ENCODE measurements at places on chromosomes 4 and X.

DNA sequence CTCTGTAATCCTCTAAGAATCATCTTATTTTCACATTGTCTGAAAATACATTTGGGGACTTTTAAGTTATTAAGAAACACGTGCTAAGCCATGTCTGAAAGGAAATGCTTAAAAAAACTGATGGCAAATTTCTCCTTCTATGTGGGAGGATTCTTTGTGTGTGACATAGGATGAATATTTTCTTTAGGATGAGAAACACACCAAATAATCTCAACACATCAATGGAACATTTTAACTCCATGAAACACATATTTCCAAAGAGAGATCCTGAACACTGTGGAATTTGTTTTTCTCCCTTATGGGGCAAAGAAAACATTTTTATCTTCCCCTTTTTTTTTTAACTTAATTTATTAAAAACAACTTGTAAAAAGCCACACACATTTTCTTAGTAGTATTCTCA lies 153.8 kb upstream of the ANKRD50 start:
- peak; percentile 23 for DNase-seq

GRCh38 chrX:131045726-131046125 lies 12.4 kb upstream of the ARHGAP36 start:
- no peak for DNase-seq

DNA sequence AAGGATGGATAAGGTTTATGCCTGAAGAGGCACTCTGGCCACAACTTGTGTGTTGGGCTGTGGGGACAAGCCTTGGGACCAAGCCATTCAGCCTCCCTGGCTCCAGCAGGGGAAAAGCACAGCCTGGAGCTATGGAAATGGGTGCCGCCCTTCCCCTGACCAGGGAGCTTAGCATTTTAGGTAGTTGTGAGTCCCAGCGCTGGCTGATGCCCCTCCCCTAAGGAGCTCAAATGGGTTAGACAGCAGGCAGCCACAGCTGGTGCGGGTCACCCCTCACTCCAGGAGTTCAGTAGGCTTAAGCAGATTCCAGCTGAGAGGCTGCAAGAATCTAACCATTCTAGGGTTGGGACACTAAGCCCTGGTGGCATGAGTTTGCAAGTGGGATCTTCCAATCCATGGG lies 172.9 kb downstream of the KCNIP4 start:
- DNase-seq = no peak

- no peak for DNase-seq
Measured at GRCh38 chr4:150886597-150886996, 128.5 kb downstream of the LRBA start.

GRCh38 chrX:41526271-41526670 lies 79.1 kb downstream of the NYX start:
- DNase-seq = no peak
